ENCODE measurements at places on chromosomes 11 and 22. TPM values are rescaled to one million over a fixed set of nuclear protein-coding genes. Genes with fewer than 3 reads are reported as not detected.

Gene EWSR1
- polyA plus RNA-seq = 404 TPM

DNA sequence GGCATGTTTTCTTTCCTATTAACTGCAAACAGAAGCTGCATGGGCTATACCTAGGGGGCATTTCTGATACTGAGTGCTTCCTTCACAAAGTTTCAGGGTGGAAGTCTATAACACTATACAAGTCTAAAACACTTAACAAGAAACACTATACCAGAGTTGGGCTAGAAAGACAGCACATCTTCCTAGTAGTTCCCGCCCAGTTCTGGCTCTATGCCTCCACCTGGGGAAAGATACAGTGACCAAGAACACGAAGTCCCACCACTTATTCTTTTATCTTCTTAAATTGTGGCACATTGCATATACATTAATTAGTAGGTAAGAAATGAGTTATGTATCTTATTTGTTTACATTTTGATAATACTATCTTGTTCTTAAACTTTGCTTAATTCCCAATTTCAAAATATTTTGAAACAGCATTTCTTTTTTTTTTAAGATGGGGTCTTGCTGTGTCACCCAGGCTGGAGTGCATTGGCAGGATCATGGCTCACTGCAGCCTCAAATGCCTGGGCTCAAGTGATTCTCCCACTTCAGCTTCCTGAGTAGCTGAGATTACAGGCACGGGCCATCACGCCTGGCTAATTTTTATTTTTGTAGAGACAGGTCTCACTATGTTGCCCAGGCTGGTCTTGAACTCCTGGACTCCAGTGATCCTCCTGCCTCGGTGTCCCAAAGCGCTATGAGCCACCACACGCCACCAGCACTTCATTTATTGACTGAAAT lies 18.2 kb upstream of the NDUFC2 start:
- DNase-seq = no peak

Gene LINC01488
- polyA plus RNA-seq = not detected

DNA sequence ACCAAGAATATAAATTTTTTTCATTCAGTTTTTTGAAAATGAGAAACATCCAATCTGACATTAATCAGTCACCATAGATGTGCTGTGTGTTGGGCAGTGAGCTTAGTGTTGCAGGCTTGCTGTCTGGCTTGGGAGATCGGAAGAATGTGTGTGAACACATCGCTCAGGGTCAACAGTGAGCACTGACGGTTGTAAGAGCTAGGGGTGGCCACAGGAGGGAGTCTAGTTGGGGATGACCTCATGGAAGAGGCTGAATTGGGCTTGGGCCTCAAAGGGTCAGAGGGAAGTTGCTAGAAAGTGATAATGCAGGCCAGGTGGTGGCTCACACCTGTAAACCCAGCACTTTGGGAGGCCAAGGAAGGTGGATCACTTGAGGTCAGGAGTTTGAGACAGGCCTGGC lies 375.4 kb downstream of the DDX10 start:
- no peak for DNase-seq

- no peak for DNase-seq
Measured at GRCh38 chr11:95585069-95585751, 204.4 kb downstream of the FAM76B start.

Gene HEPHL1
- 0.33 TPM for polyA plus RNA-seq

GRCh38 chr11:76796511-76797198 lies 13.5 kb downstream of the TSKU start:
- no peak for DNase-seq

- DNase-seq = no peak
Measured at GRCh38 chr11:63165706-63166310, 21.8 kb upstream of the SLC22A24 start.

Gene IL10RA
- polyA plus RNA-seq = 2.1 TPM

GRCh38 chr22:25712661-25713400 lies 29.2 kb upstream of the MYO18B start:
- DNase-seq = no peak

Gene CBLIF
- polyA plus RNA-seq = 0.20 TPM

DNA sequence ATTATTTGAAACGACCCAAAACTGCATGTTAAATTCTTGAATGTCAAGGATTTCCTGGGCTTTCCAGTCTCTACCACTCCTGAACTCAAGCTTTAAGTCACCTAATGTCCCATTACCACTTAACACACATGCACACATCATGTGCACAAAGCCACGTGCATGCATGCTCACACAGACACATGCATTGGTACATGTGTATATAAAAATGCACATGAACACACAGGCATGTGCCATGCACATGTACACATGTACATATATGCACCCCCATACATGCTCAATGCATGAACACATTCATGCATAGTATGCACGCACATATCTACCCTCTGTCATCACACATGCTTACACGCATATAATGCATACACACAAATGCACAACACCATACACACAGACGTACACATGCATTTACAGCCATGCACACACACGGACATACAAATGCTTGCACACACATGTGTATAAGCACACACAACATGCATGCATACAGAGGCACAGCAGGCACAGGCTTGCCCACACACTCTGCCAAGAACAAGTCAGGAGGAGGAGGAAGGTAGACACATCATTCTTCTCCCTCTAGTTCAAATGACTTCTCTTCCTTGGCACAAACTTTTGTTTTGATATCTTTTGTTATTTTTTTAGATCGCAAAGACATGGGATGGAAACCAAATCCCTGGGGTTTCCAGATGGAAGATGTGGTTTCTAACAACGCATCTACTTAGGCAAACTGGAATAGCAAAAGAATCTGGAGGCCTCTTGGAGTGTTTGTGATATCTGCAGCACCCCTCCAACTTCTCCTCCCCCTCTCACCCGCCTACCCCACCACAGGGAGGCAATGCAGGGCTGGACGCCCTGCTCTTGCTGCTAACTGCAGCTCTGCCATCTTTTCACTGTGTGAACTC lies 24.6 kb downstream of the RASD2 start:
- no peak for DNase-seq

Gene APOBEC3A
- 0.13 TPM for polyA plus RNA-seq

Gene ME3
- 29.7 TPM for polyA plus RNA-seq

- no peak for DNase-seq
Measured at GRCh38 chr11:64296830-64297698, 3.1 kb upstream of the CATSPERZ start.

GRCh38 chr11:43802509-43802908 lies 78.1 kb upstream of the ALKBH3 start:
- no peak for DNase-seq

- DNase-seq = no peak
Measured at GRCh38 chr11:96162816-96163499, 180.0 kb downstream of the MAML2 start.

DNA sequence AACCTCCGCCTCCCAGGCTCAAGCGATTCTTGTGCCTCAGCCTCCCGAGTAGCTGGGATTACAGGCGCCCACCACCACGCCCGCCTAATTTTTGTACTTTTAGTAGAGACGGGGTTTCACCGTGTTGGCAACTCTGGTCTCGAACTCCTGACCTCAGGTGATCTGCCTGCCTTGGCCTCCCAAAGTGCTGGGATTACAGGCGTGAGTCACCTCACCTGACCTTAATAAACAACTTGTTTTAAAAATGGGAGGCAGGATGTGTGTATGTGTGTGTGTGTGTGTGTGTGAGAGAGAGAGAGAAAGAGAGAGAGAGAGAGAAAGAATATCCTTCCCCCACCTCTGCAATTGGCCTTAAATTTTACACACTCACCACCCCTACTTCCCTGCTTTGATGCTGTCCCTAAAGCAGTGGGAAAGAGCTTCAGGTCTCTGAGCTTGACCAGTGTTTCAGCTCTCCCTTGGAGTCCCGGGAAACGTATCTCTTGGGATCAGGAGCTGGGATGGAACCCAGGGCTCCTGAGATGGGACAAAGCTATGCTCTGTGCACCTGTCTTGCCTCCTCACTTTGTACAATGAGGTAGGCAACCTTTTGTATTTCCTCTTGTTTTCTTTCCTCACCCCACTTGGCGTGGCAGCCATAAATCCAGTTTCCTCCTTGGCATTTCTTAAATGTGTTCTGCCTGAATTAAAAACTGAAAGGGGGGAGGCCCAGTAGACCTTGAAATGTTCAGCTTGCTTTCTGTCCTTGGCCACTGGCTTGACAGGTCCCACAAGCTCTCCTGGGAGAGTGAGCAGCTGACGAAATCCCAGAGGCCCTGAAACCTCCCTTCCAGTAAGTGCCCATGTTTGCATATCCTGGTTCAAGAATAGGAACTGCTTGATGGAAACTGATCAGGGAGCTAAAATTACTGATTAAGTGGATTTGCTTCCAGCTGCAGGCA lies 17.8 kb upstream of the XBP1 start:
- DNase-seq = peak; percentile 81

DNA sequence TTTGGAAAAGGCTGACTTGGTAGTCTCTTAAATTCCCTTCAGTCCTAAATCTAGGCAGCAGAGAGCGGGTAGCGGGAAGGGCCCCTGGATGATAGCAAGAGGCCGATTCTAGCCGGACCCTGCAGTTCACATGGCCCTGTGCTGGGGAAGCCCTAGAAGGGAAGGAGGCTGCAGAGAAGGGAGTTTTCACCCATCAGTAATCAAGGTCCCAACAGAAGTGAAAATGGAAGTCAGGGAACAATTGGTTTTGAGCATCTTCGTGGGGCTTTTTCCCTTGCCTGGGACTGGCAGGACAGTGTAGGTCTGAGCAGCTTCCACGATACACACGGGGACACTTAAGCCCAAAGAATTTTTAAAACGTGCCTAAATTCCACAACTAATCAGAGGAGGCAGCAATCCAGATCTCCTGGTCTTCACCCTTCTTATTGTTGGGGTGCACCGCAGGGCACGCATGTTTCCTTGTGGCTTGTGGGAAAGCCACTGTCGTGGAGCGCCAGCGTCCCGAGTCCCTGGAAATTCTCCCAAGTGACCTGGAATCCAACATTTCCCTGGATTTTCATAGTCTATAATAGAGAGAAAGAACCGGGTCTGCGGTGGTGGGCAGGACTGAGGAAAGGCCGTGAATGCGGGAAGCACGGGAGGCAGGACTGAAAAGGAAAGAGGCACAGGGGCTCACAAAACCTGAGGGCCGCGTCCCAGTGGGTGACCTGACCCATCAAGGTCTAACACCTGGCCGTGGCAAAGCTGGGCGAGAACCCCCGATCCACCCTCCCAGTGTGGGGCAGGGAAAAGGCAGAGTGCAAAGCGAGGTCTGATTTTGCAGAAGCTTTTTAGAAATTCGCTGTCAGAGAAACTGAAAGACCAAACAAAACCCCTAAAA lies 846 bp upstream of the OAF start:
- DNase-seq = no peak

Gene CBL
- polyA plus RNA-seq = 24.4 TPM

Gene OPCML
- 13.9 TPM for polyA plus RNA-seq

DNA sequence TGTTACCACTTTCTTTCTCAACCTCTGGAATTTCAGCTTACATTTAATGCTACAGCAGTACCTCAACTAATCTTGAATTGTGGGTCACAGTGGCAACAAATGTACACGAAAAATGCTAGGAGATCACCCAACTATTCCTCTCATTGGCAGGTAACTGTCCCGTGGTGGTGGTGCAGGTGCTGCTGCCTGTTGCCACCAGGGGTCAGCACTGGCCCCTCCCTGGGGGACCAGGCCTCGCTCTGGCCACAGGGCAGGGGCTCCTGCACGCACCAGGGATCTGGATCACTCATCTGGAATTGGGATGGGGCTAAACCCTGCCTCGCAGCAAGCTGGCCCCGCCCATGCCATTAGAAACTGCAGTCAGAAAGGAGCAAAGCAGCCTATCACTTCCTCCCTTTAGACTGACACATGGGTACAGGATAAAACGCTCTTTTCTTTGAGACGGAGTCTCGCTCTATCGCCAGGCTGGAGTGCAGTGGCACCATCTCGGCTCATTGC lies 6.9 kb upstream of the POLDIP3 start:
- DNase-seq = peak; percentile 74

DNA sequence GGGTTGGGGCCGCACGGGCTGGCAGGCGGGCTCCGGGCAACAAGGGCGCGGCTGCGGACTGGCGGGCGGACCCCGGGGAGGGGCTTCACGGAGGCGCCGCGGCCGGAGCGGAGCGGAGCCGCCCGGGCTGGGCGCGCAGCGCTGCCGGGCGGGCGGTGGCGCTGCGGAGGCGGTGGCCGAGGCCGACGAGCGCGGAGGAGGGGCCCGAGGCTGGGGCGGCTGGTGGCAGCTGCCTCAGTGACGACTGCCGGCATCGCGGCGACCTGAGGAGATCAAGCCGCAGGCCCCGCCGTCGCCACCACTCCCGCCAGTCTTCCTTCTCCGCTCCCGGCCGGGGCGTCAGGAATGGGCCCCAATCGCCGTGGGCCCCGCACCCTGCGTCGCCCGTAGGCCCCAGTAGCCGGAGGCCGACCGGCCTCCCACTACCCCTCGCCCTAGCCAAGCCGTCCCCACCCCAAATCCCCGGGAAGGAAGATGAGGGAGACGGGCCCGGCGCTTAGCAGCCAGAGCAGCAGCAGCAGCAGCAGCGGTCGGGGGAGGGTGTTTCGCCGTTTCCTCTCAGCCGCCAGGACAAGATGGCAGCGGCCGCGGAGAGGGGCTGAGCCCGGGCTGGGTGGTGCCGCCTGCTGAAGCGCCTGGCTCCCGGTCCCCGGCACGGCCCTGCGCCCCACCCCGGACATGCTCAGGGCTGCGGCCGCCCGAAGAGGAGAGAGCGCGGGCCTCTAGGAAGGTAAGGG lies at the start of gene HIPK3:
TSS of gene HIPK3 (plus strand) at position 222 of the 737 bp plus-strand sequence.
- DNase-seq = peak; percentile 73

Gene CREB3L1
- 12.2 TPM for polyA plus RNA-seq

GRCh38 chr11:65780770-65781151 lies at the start of gene AP5B1:
Gene AP5B1 (minus strand): TSS chr11:65780976. CDS start chr11:65780591, 385 bp downstream.
- DNase-seq = no peak

DNA sequence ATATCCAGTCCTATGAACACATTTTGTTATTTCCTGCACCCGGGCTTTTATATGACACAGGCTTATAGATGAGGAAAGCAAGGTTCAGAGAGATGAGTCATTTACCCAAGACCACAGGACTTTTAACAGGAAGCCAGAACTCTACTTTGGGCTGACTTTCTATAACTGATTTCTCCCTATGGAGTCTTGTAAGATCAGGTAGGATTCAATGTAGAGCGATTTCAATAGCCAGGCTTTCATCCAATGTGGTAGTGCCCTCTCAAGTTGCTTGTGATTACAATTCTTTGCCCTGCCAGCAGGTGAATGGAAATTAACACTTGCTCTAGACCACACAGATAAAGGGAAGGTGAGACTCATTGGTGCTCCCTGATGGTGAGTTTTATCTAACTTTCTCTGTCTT lies 378.3 kb downstream of the INSC start:
- DNase-seq = no peak

DNA sequence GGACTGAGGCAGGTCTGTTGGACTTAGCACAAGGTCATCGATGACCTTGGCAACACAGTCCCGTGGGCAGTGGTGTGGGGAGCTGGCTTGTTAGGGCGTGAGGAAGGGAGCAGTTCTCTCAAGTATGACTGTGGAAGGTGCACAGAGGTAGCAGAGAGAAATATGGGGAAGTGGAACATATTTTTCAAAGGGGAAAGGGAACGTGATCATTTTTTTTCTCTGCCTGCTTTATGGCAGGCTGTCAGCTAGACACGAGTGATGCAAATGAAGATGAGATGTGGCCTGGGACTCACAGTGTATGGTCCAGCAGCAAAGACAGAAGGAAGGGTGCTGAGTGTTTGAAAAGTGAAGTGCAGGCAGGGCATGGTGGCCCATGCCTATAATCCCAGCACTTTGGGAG lies 30.6 kb downstream of the ADAMTS8 start:
- DNase-seq = no peak

Gene THAP12
- 96.9 TPM for polyA plus RNA-seq
